Stimulated activated CD4-positive, alpha-beta T cell treated with anti-CD3 and anti-CD28 coated beads, TNF-alpha, amount 100 ng/mL, for 4 hours (primary cell): ENCODE measurements at places on chromosomes 6 and 20.

DNA sequence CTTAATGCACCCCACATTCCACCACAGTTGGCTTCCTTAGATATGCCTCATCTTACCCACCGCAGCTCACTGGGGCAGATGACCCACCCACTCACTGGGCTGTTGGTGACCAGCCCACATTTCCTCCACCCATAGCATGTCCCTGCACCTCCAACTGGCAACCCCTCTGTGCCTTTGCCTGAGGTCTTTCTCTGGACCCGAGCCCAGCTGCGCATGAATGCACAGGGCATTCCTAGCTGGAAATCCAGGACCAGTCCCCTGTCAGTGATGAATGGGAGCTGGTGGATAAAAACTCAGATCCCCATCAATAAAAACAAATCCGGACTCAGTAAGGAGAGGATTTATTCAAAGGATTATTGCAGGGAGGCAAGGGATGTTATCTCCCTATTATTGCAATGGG, 75.0 kb downstream of the ISM1 start:
- DNase-seq = no peak

DNA sequence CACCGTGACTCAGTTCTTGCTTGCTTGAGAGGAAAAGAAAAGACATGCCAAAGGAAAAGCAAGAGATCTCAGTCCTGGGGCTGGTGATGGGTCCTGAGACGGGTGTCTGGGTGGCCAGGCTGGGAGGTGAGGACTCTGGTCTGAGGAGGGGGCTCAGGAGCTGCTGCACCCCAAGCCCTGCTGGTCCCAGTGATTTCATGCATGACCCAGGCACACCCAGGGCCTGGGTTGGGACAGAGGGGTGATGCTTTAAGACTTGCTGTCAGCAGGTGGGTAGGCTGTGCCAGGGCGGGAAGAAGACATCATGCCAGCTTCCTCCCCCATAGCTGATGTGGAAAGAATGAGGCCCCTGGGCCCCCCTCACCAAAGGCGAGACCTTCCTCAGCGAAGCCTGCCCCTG, 65.1 kb upstream of the PMEPA1 start:
- DNase-seq = no peak

- no peak for DNase-seq
Measured at GRCh38 chr6:157104803-157105202, 218.5 kb downstream of the TMEM242 start.

DNA sequence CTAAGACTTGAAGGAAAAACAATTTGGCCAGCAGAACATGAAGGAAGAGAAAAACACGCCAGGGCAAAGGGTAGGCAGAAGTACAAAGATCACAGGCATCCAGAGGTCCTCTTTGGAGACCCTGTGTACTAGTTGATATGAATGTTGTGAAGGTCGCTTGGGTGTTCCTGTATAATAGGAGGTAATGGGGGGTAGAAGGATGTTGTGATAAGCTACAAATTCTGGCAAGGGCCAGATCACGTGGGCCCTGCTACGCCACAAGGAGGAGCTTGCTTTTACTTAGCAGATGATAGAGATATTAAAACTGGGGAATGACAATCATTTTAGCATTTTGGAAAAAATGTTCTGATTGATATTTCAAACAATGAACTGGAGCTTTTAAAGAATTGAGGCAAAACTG, 878 bp upstream of the HLA-DMA start:
- DNase-seq = no peak

- no peak for DNase-seq
Measured at GRCh38 chr20:824490-824889, 9.0 kb upstream of the FAM110A start.

DNA sequence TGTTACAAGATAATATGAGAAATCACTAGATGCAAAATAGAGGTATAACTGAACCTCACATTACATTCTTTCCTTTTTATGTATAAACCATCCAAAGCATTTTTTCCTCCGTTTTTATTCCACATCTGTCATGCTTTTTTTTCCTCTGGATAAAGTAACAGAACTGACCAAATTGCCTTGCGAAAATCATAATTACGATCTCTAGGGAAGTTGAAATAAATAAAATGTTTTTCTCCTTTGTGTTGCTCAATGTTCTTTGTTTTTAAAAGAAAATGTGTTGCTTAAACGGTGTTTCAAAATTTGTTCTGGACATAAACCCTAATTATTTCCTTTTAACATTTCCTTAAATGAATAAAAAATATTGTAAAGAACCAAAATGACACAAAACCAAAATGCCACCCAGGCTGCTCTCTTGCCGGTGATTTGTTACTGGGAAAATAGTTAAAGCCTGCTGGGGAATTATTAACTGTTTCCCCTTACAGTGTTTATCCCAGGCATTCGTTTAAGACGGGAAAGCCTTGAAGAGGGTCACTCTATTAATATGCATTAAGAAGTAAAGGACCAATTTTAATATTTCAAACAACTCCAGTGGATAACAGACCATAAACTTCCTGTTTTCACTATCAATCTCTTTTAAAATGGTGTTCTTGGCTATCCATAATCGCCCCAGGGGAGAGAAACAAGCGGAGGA, 1.7 kb upstream of the ADGRB3 start:
- no peak for DNase-seq

GRCh38 chr6:161168281-161168891, 105.5 kb downstream of the AGPAT4 start:
- DNase-seq = no peak

- DNase-seq = no peak
Measured at GRCh38 chr6:44048277-44048676, 79.0 kb downstream of the MRPL14 start.

- DNase-seq = no peak
Measured at GRCh38 chr6:35197196-35197595, 16.6 kb upstream of the SCUBE3 start.
